ENCODE measurements at places on chromosomes 6 and 20.
A peak's percentile ranks its signal among the peaks of the same experiment; 100 is the strongest.

GRCh38 chr6:10429638-10430427, 15.0 kb upstream of the TFAP2A start:
- no peak for DNase-seq

DNA sequence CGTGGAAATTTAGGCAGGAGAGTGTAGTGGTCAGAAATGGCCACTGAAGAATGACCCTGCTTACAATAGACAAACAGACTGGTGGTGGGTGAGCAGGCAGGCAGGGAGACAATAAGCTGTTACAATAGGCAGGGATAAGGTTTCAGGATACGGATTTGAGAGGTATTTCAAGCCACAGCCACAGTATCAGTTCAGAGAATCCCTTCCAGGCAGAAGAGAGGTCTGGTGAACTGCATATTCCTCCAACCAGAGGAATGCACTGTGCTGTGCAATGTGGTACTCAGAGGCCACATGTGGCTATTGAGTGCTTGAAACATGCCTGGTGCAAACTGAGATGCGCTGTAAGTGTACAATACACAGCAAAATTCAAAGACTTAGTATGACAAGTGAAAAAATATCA, 20.6 kb downstream of the RMND1 start:
- DNase-seq = no peak

- no peak for DNase-seq
Observed at GRCh38 chr20:63014287-63014686, 7.5 kb upstream of the BHLHE23 start.

- DNase-seq = no peak
Observed at GRCh38 chr6:159935633-159936032, 33.2 kb upstream of the IGF2R start.

DNA sequence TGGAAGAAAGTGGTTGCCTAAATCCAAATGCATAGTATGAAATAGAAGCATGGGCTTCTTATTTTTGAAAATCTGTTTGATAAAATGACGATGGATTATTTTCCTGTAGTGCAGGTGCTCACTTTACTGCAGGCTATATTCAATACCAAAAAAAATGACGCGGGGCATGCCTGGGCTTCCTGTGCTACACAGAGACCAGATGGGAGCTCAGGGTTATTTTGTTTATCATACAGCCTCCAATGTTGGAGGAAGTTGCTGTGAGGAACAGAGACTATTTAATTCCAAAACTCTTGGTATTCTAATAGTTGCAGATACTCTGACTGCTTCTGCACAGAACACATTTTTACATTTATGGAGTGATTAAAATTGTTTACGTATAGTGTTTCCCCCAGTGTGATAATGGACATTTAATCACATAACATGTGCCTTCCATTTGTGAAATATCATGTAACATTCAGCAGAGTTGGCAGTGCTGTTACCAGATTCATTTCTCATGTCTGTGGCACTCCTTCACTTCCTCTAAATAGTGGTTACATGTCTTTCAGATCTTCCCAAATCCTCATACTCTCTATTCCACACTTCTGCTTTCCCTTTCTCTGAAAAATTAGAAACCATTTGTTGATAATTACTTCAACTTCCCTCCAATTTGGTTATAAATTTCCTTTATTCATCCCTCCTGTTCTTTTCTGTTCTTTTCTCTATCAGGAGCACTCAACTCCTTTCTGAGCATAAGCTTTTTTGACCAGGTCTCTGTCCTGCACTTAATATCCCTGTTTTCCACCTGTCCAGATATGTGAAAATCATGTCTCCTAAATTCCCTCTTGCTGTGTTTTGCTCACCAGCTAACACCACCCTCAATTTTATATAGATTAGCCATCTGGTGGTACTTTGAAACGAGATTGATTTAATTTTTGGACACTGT, 121.6 kb downstream of the ADGRB3 start:
- peak; percentile 35 for DNase-seq

DNA sequence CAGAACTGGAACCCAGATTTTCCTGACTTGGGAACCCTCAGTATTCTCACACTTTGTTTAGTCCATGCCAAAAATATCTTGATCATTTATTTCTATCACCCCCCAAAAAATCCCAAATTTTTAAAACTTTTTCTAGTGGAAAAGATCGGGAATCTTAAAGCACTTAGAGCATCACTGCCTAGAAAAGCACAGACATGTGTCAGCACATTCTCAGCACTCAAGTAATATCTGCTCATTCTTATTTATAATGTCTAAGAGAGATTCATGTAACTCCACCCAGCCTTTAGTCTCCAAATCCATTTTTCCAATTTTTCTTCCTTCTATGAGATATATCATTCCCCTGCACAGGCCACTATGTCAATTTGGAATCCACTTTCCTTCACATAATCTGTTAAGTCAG, 29.9 kb upstream of the HSF2 start:
- no peak for DNase-seq

DNA sequence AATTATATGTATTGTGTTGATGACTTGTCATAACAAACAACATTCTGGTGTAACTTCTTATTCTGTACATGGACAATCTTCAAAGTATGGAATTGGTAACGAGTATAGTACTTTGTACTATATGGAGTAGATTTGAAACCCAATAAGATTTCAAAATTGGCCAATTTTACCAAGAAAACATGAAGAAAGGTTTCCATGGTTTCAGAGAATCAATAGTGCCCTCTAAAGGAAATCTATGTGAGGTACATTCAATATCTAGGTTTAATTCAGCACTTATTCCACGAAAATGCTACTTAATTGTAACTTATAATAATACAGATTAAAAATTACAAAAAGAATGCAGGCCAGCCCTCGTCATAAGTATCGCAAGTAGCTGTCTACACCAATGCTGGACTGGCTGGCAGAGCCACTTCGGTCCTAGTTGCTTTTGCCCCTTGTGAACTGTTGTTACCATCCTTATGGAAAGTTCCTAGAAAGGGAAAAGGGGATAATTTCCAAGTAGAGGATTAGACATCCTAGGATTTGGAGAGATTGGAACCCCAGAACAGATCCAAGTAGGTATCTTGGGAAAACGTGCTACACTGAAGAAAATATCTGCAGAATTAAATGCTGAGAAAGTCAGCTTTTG, 70.9 kb downstream of the LCA5 start:
- peak; percentile 13 for DNase-seq

- no peak for DNase-seq
Observed at GRCh38 chr20:62660768-62661167, 18.5 kb downstream of the SLCO4A1 start.

DNA sequence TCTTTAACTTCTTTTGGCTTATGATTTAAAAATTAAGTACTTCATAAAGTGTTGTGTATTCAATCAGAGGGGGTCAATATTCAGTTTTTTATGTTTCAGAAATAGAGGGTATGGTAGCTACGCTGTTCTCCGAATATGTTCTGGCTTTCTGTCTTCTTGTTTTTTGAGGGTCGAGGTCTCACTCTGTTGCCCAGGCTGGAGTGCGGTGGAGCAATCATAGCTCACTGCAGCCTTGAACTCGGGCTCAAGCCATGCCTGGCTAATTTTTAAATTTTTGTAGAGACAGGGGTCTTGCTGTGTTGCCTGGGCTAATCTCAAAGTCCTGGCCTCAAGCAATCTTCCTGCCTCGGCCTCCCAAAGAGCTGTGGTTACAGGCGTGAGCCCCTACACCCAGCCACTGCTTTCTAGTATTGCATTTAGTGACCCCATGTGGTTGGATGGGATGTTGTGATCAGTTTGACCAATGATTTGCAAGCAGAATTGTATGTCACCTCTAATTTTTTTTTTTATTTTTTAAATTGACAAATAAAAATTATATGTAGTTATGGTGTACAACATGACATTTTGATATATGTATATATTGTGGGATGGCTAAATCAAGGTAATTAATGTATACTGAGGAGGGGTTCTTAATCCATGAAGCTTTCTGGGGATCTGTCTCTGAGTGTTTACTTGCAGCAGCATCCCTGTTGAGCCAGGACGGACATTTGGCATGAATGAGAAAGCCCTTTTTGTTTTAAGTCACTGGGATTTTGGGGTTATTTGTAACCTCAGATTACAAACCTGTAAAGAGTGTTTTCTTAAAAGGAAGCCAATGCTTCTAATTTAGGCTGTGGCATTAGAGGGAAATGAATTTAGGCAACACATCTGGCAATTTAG, 38.5 kb upstream of the DEK start:
- no peak for DNase-seq

DNA sequence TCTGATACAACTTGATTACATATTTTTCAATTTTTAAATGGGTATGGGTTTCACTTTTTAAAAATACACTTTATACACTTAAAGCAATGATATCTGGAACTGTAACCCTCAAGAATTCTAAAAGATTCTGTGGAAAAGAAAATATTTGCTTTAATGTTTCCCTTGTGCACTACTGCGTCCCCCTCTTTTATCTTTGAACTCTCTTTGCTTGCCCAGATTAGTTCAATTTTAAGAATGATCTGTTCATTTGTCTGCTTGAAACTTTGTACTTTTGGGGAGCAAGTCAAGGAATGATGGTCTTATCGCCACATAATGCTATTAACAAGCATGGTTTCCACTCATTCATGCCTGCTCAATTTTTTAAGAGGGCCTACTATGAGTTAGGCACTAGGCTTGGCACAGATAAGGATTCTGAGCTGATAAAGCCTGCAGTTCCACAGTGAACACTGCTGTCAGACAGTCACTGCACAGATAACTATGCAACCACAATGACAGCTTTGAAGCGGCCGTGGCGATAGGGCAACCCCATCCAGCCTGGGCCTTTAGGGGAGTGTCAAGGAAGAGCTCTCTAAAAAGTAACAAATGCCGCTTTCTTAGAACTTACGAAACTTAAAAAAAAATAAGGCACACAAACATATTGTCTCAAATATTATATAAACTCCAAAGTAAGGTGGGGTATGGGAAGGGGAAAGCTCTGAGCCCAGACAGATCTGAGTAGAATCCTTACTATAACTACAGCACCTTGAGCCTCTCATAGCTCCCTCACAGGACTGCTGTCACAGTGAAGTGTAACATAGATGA, 29.7 kb downstream of the FYN start:
- DNase-seq = no peak

- DNase-seq = no peak
Observed at GRCh38 chr6:19663479-19663878, 173.7 kb upstream of the ID4 start.

DNA sequence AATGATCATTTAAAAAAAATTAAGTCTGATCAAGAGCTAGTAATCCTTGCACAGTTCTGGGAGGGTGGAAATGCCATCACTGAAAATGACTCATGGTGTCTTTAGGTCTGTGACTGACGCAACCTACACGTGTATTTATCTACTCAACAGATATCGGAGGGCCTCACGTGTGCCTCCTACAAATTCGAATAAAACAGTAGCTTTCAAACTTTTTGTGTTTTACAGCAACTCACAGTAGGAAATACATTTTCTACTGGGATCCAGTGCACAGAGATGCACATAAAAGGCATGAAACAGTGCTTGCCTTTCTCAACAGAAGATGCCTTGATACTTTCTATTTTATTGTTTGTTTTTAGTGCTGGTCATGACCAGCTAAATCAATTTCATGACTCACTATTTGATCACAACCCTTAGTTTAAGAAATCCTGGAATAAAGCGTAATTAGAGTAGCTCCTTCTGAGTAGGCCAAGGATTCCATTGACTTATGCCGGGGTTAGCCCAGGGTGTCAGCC, 210.0 kb upstream of the SNX9 start:
- no peak for DNase-seq

DNA sequence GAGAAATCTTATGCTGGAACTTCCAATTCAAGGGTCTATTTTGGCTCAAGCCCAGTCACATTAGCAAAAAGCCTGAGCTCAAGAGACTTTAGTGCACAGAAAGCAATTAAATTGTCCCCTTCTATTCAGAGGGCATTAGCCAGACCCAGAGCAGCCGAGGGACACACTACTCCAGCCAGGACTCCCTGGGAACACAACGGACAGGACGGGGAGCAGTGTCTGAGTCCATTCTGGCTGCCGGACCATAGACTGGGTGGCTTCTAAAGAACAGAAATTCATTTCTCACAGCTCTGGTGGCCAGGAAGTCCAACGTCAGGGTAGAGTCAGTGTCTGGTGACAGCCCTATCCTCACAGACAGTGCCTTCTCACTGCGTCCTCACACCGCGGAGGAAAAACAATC, 78.4 kb downstream of the PRND start:
- no peak for DNase-seq

DNA sequence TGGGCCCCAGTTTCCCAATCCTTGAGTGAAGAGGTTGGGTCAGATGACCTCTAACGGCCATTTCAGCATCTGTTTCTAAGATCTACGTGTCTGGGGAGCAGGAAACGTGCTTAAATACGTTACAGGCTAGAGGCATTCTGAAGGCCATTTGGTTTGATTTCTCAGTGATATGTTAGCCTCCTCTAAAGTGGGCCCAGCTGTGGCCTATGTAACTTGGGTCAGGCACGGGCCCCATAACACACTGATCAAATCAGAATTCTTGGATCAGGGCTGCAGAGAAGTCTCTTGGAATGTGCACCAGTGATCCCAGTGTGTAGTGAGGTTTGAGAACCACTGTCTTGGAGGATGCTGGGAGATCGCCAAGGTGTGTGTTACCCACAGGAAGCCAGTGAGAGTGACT, 36.1 kb upstream of the TGM3 start:
- no peak for DNase-seq

DNA sequence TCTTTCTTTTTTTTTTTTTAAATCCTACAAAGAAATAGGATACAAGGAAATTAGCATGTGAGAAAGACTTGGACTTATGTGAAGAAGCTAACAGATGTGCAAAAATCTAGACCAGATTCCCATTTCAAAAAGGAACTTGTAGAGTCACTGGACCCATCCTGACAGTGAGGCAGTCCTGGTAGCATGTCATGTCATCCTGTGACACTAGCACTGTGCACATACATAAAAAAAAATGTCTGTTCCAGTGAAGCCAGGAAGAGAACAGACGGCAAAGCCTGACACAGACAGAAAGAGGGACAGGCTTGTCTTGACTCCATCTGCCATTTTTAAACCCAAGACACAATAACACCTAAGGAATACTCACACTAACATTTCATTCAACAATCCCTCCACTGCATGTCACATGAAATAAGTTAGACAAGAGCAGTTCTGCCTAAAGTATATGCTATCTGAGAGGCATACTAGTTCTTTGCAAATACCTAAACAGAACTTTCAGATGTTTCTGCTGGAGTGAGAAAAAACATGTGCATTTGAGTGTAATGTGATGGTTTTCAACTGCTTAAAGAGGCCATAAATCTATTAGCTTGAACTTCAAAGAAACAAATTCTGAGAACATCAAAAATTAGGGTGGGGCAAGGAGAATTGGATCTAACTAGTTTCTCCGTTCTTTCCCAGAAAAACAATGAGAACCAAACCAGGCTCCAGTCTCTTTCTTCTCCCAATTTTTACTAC, 159.6 kb downstream of the BACH2 start:
- DNase-seq = no peak

- DNase-seq = no peak
Observed at GRCh38 chr6:25006075-25006474, 70.3 kb upstream of the RIPOR2 start.

GRCh38 chr6:158057213-158057987, 75.7 kb downstream of the SYNJ2 start:
- no peak for DNase-seq
